ENCODE measurements at places on chromosomes 3 and 15.
A peak's percentile ranks its signal among the peaks of the same experiment; 100 is the strongest.

GRCh38 chr15:60126200-60126599, 122.1 kb downstream of the FOXB1 start:
- no peak for DNase-seq

GRCh38 chr15:62209322-62209721, 44.2 kb upstream of the C2CD4B start:
- DNase-seq, result no peak

- no peak for DNase-seq
Observed at GRCh38 chr15:68852461-68852860, 31.8 kb upstream of the ANP32A start.

GRCh38 chr3:3587647-3587972, 211.6 kb upstream of the LRRN1 start:
- DNase-seq, result no peak

DNA sequence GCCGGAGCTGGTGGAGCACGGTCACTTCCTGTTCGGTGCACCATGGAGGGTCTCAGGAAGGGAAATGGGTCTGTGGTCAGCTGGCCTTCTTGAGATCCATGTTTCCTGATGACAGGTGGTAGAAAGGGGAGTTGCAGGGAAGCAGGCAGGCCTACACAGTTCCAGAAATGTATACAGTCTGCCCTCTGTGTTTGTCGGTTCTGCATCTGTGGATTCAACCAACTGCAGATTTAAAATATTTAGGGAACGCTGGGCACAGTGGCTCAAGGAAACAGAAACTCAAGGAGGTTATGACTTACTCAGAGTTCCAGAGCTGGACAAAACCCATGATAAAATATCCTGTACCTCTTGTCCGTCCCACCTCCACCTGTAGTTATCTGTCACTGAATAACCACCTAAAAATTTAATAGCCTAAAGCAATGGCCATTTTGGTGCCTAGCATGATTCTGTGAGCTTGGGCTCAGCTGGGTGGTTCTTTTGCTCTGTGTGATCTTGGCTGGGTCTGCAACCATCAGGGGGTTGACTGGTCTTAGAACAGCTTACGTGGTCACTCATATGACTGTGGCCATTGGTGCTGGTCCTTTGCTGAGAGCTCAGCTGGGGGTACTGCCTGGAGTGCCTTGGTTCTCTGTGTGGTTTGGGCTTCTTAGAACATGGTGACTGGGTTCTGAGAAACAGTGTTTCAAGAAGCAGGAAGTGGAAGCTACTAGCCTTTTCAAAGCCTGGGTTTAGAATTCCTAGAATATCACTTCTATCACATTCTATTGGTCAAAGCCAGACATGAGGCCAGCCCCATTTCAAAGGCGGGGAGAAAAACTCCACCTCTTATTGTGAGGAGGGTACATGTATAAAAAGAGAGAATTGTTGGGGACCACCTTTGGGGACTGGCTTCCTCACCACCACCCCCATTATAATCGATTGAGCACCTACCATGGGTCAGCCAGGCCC, 239.7 kb upstream of the BHLHE40 start:
- no peak for DNase-seq

GRCh38 chr3:170522201-170522600, 63.7 kb downstream of the SLC7A14 start:
- DNase-seq, result no peak

DNA sequence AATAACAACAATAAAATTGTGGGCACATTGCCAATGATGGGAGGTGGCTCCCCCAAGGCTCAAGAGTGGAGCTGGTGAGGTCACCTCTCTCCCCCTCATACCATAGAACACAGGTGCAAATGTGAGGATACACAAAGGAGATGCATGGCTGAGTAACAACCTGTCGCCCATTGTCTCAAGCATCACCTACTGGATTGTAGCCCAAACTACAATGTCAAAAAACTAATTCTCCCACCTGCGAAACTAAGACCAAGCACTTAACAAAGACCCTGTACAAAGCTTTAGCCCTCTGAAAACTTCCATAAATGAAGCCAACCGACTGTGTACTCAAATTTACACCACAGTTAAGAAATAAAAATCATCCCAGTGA, 50.4 kb upstream of the IGSF11 start:
- no peak for DNase-seq

- no peak for DNase-seq
Observed at GRCh38 chr3:183393625-183394024, 34.8 kb downstream of the MCF2L2 start.

- no peak for DNase-seq
Observed at GRCh38 chr3:179750720-179751328, 98.0 kb downstream of the USP13 start.

GRCh38 chr3:136177876-136178275, 18.3 kb downstream of the MSL2 start:
- DNase-seq, result no peak

DNA sequence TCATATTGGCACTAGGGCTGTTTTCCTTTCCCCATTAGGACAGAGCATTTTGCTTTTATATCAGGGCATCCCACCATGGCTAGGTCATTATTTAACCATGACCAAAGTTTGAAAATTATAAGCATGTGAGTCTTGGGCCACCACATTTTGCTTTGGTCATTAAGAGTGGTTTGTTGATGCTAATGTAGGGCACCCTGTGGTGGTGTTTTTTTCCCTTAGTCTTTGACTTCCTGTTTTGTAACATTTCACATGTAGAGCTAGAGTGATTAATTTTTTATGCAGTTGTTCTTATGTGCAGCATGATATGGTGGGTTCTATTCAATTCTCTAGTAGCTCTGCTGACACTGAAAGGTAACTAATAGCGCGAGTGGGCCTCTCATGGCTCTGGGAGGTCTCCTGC, 249.6 kb upstream of the ROBO1 start:
- no peak for DNase-seq

GRCh38 chr15:65101411-65101890, 13.5 kb downstream of the UBAP1L start:
- peak; percentile 31 for DNase-seq

GRCh38 chr15:69722924-69723323, 270.3 kb downstream of the RPLP1 start:
- DNase-seq, result no peak

DNA sequence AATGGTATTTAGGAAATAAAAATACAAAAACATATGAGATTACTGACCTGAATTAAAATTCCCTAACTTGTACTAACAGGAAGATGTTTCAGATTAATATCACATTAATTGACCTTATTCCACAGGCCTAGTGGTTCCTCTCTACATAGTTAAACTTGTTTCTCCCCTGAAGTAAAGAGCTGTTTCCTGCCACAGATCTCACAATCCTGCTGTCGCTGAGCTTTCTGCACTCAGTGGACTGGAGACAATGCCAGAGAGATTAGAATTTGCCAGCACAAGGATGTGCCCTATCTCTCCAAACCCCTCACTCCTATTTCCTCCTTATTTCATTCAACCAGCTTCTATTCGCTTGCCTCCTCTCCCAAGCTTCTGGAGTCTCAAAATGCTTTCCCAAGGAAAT, 130.6 kb downstream of the CTNNB1 start:
- DNase-seq, result no peak

GRCh38 chr15:65130941-65131340, 2.7 kb downstream of the PDCD7 start:
- DNase-seq, result no peak

DNA sequence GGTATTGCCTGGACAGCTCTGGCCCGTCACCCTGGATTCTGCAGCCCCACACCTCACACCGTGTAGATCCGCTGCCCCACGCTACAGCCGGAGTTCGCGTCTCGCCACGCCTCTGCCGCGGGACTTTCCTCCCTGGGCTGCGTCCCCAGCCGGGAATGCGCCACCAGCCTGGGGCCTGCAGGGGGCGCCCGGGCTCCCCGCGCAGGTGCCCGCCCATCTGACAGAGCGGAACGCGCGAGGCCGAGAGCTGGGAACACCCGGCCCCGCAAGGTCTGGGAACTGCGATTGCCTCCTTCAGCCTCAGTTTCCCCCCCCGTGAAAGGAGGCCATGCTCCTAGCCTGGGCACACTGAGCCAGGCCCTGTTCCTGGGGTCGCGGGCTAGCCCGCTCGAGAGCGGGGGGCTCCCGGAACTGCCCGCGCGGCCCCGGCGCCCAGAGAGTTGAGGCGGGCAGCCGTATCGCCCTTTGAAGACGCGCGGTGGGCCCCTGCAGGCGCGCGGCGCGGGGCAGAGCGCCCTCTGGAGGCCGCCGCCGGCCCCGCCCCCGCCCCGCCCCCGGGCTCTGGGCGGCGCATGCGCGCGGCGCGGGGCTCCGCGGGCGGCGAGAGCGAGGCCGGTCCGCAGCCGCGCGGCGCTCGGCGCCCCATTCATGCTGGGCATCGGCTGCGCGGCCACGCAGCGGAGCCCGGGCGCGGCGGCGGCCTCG, at the start of gene PLXNA1:
TSS of gene PLXNA1 (plus strand) at position 645 of the 705 bp plus-strand sequence. CDS start 5,479 bp downstream, outside the sequence.
- DNase-seq, result peak; percentile 51

GRCh38 chr3:61828880-61829721, 267.7 kb downstream of the PTPRG start:
- no peak for DNase-seq

DNA sequence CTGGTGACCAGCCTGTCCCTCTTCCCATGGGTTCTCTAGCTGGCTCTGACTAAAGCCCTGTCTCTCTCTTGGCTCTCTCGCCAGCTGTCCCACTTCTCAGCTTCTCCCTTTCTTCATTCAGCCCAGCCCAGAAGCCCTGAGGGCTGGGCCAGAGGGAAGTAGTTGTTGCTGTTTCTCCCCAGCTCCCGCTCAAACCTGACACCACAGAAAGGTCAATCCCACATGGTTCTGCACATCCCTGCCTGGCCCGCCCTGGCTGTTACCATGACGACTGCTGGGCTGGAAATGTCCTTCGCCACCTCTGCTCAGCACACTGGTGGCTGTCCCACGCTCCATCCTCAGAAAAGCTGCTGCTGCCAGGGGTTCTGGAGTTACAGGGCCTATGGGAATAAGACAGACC, 25.9 kb downstream of the CCDC32 start:
- no peak for DNase-seq

GRCh38 chr15:93488296-93488713, 399.3 kb upstream of the RGMA start:
- no peak for DNase-seq

GRCh38 chr3:86702381-86702958, 288.5 kb downstream of the VGLL3 start:
- DNase-seq, result no peak

DNA sequence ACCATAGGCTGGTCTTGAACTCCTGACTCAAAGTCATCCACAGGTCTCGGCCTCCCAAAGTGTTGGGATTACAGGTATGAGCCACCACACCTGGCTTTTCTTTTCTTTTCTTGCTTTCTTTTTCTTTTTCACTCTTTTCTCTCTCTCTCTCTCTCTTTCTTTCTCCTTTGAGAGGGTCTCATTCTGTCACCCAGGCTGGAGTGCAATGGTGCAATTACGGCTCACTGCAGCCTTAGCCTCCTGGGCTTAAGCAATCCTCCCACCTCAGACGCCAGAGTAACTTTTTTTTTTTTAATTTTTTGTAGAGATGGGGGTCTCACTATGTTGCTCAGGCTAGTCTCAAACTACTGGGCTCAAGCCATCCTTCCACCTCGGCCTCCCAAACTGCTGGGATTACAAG, 133.1 kb upstream of the UBE2E1 start:
- DNase-seq, result no peak

- peak; percentile 88 for DNase-seq
Observed at GRCh38 chr3:30443756-30444673, 162.4 kb upstream of the TGFBR2 start.

DNA sequence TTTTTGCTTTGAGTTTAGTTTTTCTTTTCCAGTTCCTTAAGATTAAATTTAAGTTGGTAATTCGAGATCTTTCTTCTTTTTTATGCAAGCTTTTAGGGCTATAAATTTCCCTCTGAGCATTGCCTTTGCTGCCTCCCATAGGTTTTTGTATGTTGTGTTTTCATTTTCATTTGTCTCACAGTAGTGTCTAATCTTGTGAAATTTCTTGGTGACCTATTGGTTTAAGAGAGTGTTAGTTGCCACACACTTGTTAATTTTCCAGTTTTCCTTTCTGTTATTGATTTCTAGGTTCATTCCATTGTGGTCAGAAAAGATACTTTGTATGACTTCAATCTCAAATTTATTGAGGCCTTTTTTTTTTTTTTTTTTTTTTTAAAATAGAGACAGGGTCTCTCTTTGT, 18.3 kb upstream of the IL20RB start:
- no peak for DNase-seq

GRCh38 chr15:81000624-81001151, at the start of gene TLNRD1:
Gene TLNRD1, plus strand, starts transcription at chr15:81000923. Its CDS starts 1,349 bp downstream, at chr15:81002272.
- peak; percentile 86 for DNase-seq

DNA sequence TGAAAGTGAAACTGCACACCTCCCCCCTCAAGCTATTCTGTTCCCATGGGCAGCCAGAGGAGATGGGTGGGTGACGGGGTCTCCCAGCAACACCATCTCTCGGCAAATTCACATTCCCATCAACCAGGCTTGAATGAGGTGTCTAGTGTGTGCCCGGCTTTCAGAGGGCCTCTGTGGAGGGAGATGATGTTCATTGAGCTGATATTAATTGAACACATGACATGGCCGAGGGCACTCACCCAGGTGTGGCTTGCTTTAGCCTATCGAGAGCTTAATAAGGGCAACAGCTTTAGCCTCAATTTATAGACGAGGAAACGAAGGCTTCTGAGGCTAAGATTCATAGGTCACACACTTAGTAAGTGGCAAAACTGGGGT, 288.0 kb downstream of the UACA start:
- no peak for DNase-seq

- no peak for DNase-seq
Observed at GRCh38 chr3:160801386-160802118, 45.5 kb downstream of the PPM1L start.

DNA sequence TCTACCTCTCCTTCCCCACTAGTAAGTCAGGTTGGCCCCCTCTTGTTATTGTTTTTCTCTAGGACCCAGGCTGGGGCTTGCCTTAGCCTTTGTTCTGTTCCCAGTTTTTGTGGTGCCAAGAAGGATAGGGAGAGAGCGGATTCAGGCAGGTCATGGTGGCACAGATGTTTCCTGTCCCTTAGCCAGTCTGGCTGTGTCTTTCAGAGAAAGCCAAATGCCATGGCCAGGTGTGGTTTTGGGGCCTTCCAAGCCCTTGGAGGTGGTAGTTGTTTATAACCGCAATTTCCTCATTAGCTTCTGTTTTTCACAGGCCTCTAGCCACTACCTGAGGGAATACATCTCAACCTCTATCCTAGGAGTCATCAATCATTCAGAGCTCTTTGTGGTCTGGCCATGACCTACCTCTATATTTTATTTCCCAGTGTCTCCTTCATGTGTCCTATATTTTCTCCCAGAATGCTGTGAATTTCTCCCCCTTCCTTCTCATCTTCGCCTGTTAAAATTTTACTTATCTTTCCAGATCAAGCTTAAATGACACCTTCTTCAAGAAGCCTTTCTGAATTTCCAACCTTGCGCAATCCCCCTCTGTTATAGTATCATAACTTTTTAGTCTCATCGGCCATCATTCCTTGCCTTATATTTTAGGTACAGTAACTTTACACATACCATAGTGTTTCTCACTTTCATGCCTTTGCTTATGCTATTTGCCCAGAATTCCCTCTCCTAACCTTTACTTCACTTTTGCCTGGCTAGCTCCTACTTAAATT, 38.2 kb downstream of the TIMP4 start:
- no peak for DNase-seq

Data from fibroblast of skin of left quadriceps (primary cell).